ENCODE measurements at places on chromosomes 2 and 18. TPM values are rescaled to one million over a fixed set of nuclear protein-coding genes. Genes with fewer than 3 reads are reported as not detected.

Gene GCG
- total RNA-seq, result not detected

Gene SATB2
- total RNA-seq, result 1.4 TPM

Gene C2orf81
- 7.6 TPM for total RNA-seq

Gene ASXL3
- total RNA-seq, result 8.0 TPM

Gene IL1B
- total RNA-seq, result not detected

Gene FSHR
- 0.95 TPM for total RNA-seq

Gene OTOF
- not detected for total RNA-seq

Gene DNAJC5G
- total RNA-seq, result 14.1 TPM

Gene C1QL2
- total RNA-seq, result 0.30 TPM

Gene PDE11A
- total RNA-seq, result 3.6 TPM

Gene HOXD3
- 0.12 TPM for total RNA-seq

Gene LAPTM4A
- total RNA-seq, result 114 TPM

Gene NEUROD1
- total RNA-seq, result not detected

Gene CHRNG
- total RNA-seq, result not detected

Gene MROH2A
- total RNA-seq, result 0.12 TPM

Gene PLEKHH2
- total RNA-seq, result 1.0 TPM

Gene ALLC
- total RNA-seq, result not detected

Gene ZEB2
- total RNA-seq, result 27.0 TPM

Gene ING5
- 39.4 TPM for total RNA-seq

Gene ME2
- 33.4 TPM for total RNA-seq

Gene RAB6C
- not detected for total RNA-seq

Gene IL36A
- total RNA-seq, result not detected

Gene MAPK4
- total RNA-seq, result 68.9 TPM

Gene MPPE1
- 11.2 TPM for total RNA-seq

Gene SPATA3
- not detected for total RNA-seq

Gene FBXO36
- 5.7 TPM for total RNA-seq
